ENCODE measurements at places on chromosomes 7 and 10.

GRCh38 chr7:35334506-35334905 lies 80.6 kb upstream of the TBX20 start:
- no peak for DNase-seq

GRCh38 chr7:137946011-137946410 lies 55.9 kb downstream of the CREB3L2 start:
- no peak for DNase-seq

- no peak for DNase-seq
These were observed 173.5 kb downstream of the KCNMA1 start for GRCh38 chr10:77463967-77464745.

- peak; percentile 29 for DNase-seq
These were observed 51.7 kb downstream of the PROSER2 start for GRCh38 chr10:11874568-11875493.

DNA sequence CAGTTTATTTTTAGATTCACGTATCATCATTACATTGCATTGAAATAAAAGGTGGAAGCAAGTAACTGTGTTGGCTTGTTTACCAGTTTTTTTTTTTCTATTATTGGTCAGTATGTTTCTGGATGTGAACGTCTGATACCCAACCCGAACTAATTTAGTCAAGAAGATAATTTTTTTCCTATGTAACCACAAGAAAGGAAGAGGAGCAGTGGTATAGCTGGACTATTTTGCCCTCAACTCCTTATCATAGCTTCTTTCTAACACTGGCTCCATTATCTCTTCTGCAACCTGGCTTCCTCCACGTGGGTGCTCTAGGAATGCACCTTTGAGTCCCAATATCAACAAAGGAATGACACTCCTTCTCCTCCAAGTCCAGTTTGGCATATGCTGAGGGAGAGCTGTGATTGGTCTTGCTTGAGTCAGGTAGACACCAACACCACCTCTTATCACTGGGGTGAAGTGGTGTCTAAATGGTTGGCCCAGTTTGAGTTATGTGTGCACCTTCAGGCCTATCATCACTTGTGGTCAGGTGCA lies 29.4 kb downstream of the OR9A2 start:
- DNase-seq: no peak

Data from activated naive CD4-positive, alpha-beta T cell treated with anti-CD3 and anti-CD28 coated beads, Interleukin-2, amount 50 U/mL, for 16 hours (primary cell).